EH (cell line): ENCODE measurements at places on chromosomes 11 and 22.

DNA sequence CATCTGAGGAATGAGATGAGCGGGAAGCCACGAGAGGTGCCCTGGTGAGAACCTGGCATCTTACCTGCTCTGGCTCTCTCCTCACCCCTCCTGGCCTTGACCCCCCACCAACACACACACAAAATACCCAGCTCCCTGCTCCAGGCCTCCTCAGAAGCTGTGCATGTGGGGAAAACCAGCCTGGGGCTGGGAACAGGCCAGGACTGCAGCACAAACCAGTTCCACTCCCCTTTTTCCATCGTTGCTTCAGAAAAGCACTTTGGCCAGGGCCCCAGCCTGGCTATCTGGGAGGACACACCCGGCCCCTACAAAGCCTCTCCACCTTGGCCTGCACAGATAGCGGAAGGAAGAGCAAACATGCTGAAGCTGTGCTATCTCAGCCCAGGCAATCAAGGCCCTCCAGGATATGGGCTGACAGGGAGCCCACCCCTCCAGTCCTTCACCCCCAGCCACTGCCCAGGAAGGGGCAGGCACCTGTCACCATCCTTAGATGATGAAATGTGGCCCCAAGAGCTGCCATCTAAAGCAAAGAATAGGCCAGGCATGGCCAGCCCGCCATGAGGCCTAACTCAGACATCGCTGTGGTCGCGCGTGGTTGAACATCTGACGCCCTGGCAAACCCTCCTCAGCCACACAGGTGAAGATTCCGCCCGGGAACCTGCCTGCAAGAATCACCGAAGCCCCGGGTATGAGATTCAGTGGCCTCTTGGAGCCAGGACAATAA lies 35.4 kb downstream of the PISD start:
- DNase-seq: no peak

- DNase-seq: no peak
Measured at GRCh38 chr22:49491221-49491635, 336.4 kb downstream of the BRD1 start.

- DNase-seq: no peak
Measured at GRCh38 chr11:125994509-125994908, 48.7 kb downstream of the VSIG10L2 start.

- DNase-seq: peak; percentile 73
Measured at GRCh38 chr11:119421941-119422808, 797 bp downstream of the THY1 start.

GRCh38 chr11:115765803-115766239 lies 261.6 kb upstream of the CADM1 start:
- DNase-seq: peak; percentile 73

DNA sequence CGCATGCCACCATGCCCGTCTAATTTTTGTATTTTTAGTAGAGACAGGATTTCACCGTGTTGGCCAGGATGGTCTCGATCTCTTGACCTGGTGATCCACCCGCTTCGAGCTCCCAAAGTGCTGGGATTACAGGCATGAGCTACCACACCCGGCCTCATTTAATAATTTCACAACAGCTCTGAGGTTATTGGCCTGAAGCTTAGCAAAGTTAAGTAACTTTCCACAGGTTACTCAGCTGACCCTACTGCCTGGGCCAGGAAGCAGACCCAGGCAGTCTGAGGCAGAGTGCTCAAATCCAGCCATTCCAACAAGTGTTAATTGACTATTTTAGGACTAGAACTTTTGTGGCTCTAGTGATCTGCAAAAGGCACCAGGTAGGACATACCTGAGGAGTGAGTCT lies 52.2 kb upstream of the L3MBTL2 start:
- no peak for DNase-seq

- no peak for DNase-seq
Measured at GRCh38 chr11:13114566-13115379, 105.7 kb downstream of the RASSF10 start.

DNA sequence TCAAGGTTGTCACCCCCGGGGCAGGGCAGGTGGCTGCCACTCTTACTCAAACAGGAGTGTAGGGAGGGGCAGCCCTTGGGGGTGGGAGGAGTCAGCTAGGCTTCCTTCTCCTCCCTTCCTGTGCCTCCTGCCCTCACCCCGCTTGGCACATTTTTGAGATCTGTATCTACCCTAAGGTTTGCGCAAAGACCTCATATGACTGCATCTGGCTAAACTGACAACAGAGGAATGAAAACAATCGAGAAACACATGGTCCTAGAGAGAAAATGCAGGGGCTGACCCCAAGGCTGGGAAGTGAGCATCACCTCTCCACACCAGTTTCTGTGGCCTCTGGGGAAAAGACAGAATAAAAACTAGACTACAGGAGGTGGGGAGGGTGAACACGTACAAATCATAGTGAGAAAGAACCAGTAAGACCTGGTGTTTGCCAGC lies 28.1 kb downstream of the IGSF9B start:
- peak; percentile 30 for DNase-seq

- peak; percentile 34 for DNase-seq
Measured at GRCh38 chr11:92384802-92385201, 160.2 kb downstream of the FAT3 start.

DNA sequence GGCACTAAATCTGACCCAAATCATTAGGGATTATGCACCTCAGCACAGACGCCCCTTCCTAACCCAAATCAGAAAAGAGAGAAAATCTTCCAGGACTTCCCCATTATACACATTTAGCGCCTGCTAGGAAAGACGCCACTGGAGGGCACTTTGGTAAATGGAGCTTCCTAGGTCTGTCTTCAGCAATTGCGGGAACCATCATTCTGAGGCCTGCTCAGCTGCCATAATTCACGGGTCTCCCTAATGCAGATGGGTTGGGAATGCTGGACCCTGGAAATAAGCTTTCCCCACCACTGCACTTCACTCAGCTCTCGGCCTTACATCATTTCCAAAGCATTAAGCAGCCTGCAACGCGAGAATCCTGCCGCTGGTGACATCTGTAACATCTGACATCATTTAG lies 86.2 kb upstream of the OPCML start:
- DNase-seq: no peak

DNA sequence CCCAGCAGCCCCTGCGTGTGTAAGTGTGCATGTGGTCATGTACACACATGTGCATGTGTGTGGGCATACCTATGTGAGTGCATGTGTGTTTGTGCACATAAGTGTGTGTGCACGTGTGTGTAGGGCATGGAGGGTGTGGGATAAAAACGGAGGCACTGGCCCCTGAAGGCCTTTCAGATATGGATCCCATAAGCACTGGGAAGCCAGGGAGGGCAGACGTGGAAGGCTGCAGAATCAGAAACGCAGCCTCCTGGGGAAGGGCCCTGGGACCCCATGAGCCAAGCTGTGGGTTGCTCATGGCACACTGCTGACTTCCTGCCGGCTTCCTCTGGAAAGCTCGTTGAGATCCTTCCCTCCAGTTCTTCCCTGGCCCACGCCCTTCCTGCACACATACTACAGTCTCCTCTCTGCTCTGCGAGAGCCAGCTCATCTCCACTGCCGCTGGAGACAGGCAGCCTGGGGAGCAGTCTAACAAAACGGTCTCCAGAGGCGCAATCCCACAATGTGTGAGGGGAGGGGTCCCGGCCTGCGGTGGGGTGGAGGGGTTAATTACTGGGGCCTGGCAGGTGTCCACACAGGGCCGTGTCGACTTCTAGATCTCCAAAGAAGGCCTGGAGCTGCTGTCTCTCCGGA lies 435.2 kb upstream of the B3GAT1 start:
- DNase-seq: no peak
